Renal cortical epithelial cell (primary cell): ENCODE measurements at places on chromosomes 1 and 21. TPM values are rescaled to one million over a fixed set of nuclear protein-coding genes. Genes with fewer than 3 reads are reported as not detected.

DNA sequence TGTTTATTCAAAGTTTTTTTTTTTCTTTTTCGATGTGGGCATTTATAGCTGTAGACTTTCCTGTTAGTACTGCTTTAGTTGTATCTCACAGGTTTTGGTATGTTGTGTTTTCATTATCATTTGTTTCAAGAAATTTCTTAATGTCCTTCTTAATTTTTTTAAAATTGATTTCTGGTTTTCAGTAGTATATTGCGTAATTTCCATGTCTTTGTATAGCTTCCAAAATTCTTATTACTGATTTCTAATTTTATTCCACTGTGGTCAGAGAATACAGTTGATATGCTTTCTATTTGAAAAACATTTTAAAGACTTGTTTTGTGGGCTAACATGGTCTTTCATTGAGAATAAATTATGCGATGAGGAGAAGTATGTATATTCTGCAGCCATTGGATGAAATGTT lies 463.2 kb upstream of the B3GALT2 start:
- DNase-seq: no peak

- peak; percentile 31 for DNase-seq
Measured at GRCh38 chr1:21673277-21673780, 4.2 kb upstream of the RAP1GAP start.

DNA sequence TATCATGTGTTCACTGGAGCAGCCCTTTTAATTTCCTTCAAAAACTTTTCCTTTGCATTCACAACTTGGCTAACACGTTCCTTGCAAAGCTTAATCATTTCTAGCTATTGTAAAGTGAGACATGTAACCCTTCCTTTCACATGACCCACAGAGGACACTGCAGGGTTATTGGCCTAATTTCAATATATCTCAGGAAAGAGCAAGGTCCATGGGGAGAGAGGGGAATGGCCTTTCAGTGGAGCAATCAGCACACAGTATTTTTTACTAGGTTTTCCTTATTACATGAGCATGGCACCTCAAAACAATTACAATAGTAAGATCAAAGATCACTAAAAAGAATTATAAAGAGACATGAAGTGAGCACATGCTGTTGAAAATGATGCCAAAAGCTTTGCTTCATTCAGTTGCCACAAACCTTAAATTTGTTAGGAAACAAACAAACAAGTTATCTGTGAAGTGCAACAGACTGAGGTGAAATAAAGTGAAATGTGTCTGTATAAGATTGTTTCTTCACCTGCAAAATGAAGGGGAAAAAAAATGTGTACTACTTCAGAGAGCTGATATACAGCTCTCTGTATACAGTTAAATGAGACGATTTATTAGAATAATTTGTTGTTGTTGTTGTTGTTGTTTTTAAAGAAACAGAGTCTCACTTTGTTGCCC lies 61.5 kb downstream of the EIF4G3 start:
- peak; percentile 69 for DNase-seq

DNA sequence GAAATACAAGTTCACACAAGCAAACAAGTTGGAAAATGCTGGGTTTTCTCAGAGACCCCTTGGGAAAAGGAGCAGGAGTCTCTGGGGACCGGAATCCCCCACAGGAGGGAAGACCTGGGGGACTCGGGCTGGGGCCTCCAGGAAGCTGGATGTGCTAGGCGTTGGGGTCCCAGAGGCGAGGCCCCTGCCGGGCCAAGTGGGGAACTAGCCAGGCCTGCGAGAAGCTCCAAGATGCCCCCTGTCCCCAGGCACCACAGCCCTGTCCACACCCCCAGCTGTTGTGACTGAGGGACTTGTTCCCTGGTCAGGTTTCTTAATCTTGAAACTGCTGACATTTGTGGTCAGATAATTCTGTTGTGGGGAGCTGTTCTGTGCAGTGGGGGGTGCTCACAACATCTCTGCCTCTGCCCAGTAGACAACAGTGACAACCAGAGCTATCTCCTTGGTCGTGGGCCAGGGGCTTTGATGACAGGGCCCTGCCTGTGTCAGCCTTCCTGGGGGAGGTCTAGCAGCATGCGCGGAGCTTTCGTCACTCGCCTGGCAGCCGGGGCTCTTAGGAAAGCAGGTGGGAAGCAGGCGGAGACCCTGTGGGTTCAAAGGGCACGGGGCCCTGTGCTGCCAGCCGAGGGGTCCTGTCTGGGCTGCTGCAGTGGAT lies 126.4 kb upstream of the ARHGEF16 start:
- DNase-seq: no peak

DNA sequence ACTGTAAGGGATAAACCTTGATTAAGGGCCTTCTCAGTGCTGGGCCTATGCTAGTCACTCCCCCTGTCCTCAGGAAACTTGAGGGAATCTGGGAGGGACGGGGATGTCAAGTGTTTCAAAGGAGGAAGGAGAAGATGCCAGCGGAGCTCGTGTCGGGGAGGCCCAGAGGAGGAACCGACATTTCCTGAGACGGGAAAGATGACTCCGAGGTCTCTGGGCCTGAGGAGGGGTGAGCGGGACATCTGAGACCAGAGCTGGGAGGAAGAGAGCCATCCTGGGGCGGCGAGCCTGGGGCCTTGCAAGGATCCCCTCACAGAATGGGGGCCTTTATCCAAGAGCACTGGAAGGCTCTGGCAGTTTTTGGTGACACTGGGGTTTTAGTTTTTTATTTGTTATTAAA lies 10.4 kb downstream of the SLC66A1 start:
- DNase-seq: no peak

- peak; percentile 44 for DNase-seq
Measured at GRCh38 chr1:41683681-41684500, 199.4 kb upstream of the EDN2 start.

- no peak for DNase-seq
Measured at GRCh38 chr1:205582471-205583291, 49.1 kb downstream of the ELK4 start.

- DNase-seq: no peak
Measured at GRCh38 chr1:188065917-188066316, 1237.2 kb downstream of the PLA2G4A start.

DNA sequence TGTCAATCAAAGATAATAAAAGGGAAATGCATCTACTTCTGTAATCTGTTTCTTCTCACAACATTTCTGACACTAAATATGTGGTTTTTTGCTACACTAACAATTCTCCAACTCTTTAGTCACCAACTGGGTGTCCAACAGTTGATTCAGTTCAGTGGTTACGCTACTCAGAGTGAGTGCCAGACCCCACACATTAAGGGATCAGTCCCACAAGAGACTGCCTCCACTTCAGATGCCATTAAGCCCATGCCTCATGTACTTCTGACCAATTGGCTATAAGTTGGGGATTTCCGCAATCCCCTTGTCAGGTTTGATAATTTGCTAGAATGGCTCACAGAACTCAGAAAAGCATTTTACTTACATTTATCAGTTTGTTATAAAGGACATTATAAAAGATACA lies 28.4 kb downstream of the RNF2 start:
- peak; percentile 48 for DNase-seq

GRCh38 chr1:116763787-116764465 lies 9.7 kb downstream of the CD2 start:
- peak; percentile 54 for DNase-seq

- peak; percentile 63 for DNase-seq
Measured at GRCh38 chr1:172279939-172280636, 140.4 kb upstream of the C1orf105 start.

- DNase-seq: peak; percentile 77
Measured at GRCh38 chr1:35449334-35450008, 107.7 kb downstream of the KIAA0319L start.

DNA sequence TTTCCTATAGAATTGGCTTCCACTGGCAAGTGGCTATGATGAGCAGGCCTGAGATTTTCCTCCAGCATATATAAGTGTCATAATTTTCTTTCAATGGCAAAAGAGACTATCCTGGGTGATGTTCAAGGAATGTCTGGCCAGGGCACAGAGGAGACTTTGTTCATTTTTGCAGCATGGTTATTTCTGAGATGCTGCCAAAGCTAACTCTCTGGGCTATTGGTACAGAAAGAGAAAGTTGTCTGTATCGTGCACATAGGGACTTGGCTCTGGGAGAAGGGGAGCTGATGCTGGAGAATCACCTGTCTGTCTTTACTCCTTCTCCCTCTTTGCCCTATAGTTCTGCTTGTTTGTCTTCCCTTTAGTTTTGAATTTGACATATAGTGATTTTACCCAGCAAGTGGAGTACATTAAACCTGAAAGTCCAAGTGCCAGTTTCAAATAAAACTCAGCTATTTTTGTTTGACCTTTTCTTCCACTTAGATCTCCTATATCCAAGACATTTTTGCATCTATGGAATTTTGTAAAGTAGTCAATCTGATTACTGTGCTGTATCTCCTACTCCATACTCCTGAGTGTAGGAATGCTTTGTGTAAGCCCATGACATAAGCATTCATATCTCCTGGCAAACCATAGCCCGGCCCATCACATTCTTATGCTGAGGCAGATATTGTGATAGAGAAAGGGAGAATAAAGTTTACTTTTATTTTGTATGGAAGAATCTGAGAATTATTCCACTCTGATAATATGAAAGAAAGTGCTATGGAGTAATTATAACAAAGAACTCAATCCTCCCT lies 3.9 kb downstream of the FNDC7 start:
- no peak for DNase-seq

- peak; percentile 64 for DNase-seq
Measured at GRCh38 chr1:6385488-6386191, 7.9 kb downstream of the ACOT7 start.

- DNase-seq: no peak
Measured at GRCh38 chr1:228075801-228076271, 6.7 kb upstream of the ARF1 start.

- DNase-seq: no peak
Measured at GRCh38 chr1:155850345-155850744, 6.7 kb downstream of the GON4L start.

- no peak for DNase-seq
Measured at GRCh38 chr1:79708646-79709265, 702.2 kb upstream of the ADGRL4 start.

GRCh38 chr21:33496345-33496744 lies 4.8 kb upstream of the DNAJC28 start:
- DNase-seq: no peak

GRCh38 chr21:38250991-38251418 lies 5.8 kb upstream of the KCNJ15 start:
- no peak for DNase-seq

GRCh38 chr1:246367041-246367440 lies 140.0 kb downstream of the SMYD3 start:
- DNase-seq: no peak

- DNase-seq: no peak
Measured at GRCh38 chr1:227949954-227950734, 2.4 kb upstream of the WNT9A start.

- no peak for DNase-seq
Measured at GRCh38 chr1:94143173-94143808, 22.3 kb upstream of the ABCA4 start.

- no peak for DNase-seq
Measured at GRCh38 chr1:199590708-199591107, 436.8 kb upstream of the NR5A2 start.

DNA sequence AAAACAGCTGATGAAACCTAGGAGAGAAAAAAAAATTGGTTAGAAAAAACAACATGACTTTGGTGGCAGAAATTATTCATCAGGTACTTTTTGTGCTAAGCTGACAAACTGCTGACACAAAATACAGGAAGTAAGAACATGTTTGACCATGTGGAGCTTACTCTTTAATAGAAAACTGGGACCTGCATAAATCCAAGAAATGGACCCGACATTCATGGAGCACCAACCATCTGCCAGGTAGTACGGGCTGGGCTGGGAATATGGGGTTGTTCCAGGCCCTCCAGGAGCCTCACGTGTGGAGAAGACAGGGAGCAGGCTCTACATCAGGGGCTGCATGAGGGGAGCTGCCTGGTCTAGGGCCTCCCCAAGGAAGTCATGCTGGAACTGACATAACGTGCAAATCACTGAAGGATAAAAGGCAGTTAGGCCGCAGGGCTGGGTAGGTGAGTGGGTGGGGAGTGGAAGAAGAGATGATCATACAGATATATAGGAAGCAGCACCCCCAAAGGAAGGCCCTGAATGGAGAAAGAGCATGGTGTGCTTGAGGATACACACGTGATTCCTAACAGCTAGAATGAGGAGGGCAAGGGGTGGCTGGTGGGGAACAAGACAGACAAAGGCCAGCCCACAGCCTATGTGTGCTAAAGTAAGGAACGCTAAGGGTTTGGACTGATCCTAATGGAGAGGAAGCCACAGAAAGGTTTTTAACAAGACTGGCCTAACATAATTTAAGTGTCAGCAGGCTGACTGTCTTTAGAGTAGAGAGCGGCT lies 26.1 kb downstream of the CD58 start:
- DNase-seq: no peak

- peak; percentile 58 for DNase-seq
Measured at GRCh38 chr1:29984166-29984861, 739.1 kb downstream of the MATN1 start.

GRCh38 chr1:145720878-145721671 lies 1.8 kb downstream of the CD160 start:
- no peak for DNase-seq

DNA sequence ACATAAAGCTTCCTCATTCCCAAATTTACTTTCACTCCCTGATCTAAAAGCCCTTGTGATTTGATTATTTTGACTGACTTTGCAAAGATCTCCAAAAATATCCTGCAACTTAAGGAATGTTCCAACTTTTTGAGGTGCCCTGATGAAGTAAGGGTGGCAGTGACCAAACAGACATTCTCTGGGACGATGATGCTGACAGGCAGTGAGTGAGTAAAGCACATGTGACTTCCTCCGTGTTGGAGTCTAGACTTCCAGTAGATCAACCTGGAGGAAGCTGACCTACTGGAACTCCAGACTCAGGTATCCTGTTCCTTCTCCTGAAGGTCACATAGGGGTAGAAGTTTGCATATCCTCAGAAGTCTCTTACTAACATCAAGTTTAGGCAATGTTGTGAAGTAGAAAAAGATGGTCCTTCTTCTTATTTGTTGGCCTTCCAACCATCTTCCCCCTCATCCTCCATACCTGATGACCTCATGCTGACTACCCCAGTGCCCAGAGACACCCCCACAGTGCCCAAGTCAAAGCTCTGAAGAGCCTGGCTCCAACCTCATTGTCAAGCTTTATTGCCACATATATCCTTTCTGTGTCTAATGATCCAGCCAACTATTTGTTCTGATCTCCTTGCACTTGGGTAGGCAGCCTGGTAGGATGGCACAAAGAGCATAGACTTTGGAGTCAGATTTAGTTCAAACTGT lies 16.0 kb downstream of the TNFSF4 start:
- peak; percentile 57 for DNase-seq

The PROK1 gene
- total RNA-seq: not detected in 2 replicates

The BTBD8 gene
- 6.8 and 9.3 TPM in 2 replicates for total RNA-seq

The CYYR1 gene
- under 0.01 and 1.5 TPM in 2 replicates for total RNA-seq

The BNIPL gene
- 0.40 TPM in 1 of 2 replicates, not detected in the other for total RNA-seq

The SH2D2A gene
- 0.30 TPM in 1 of 2 replicates, not detected in the other for total RNA-seq

The LYSMD1 gene
- total RNA-seq: 5.8 and 7.5 TPM in 2 replicates

The IL24 gene
- not detected in 2 replicates for total RNA-seq

The MEX3A gene
- 5.0 and 7.1 TPM in 2 replicates for total RNA-seq

The AKR7A2 gene
- 64.3 and 73.8 TPM in 2 replicates for total RNA-seq

The KRTAP10-7 gene
- total RNA-seq: not detected in 2 replicates

The FYB2 gene
- total RNA-seq: 0.05 TPM in 1 of 2 replicates, not detected in the other

The RNF207 gene
- 23.8 and 53.5 TPM in 2 replicates for total RNA-seq

The SPRR2B gene
- not detected in 2 replicates for total RNA-seq

The FCGR2B gene
- total RNA-seq: not detected in 2 replicates

The DISP1 gene
- total RNA-seq: 2.8 and 13.5 TPM in 2 replicates

The C1orf94 gene
- not detected in 2 replicates for total RNA-seq

The OXCT2 gene
- total RNA-seq: 0.65 and 8.7 TPM in 2 replicates

The CSTB gene
- 4.2 and 4.9 TPM in 2 replicates for total RNA-seq

The ARHGEF19 gene
- total RNA-seq: 2.3 and 3.3 TPM in 2 replicates
